ENCODE measurements at places on chromosomes 7 and 10.
A peak's percentile ranks its signal among the peaks of the same experiment; 100 is the strongest.

DNA sequence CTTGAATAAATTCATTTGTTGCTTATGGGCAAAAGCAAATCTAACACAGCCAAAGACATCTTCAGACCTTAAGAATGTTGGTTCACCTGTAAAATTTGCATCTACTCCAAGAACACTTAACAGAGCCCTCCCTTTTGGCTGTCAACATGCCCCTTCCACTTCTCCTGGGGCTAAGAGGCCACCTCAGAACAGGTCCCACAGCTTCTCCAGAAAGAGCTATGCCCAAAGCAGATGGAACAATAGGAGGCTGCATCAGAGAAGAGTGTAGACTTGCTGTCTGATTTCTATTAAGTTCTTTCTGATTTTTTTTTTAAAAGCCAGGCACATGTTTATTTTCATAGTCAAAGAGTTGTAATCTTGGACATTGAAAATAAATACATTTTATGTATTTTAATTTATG, 26.1 kb upstream of the TRIL start:
- DNase-seq, result no peak

DNA sequence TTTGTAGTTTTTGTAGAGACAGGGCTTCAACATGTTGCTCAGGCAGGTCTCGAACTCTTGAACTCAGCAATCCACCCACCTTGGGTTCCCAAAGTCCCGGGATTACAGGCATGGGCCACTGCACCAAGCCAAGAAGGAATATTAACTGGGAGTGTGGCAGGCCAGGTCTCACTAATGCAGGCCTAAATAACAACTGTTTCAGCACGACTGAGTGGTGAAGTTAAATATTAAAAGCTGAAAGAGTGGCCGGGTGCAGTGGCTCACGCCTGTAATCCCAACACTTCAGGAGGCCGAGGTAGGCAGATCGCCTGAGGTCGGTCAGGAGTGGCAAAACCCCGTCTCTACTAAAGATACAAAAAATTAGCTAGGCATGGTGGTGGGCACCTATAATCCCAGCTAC, 21.1 kb downstream of the CHUK start:
- peak; percentile 17 for DNase-seq

- no peak for DNase-seq
Observed at GRCh38 chr10:1712314-1712713, 25.0 kb downstream of the ADARB2 start.

DNA sequence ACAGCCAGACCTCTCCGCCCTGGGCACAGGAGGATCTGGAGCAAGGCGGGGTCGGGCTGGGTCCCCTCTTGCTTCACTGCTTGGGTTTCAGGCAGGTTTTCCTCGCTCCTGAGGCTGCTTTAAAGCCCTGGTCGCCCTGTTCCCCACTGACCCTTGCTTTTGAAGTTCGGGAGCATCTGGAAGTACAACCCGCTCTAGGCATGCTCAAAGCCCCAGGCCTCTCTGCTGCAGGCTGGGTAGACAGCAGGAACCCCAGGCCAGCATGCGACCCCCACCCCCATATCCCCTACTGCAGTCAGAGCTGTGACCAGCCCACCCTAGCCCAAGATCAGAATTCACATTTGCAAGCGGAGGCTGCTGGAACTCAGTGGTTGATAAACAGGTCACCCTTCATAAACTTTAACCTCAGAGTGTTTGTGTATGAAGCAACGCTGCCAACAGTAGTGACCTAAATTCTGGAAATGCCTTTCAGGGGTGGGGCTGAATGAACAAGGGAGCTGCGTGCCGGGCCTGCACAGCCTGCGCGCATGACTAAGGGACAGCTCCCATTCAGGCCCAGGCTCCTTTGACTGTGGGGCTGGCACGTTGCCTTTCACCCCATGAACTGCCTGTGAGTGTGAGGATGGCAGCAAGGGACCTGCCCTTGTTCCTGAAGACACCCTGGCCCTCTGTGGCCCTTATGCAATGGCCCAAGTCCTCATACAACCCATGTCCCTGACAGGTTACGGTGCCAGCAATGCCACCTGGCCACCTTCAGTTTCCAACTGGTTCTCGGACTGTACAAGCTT, 52.5 kb downstream of the PROSER2 start:
- DNase-seq, result peak; percentile 59

DNA sequence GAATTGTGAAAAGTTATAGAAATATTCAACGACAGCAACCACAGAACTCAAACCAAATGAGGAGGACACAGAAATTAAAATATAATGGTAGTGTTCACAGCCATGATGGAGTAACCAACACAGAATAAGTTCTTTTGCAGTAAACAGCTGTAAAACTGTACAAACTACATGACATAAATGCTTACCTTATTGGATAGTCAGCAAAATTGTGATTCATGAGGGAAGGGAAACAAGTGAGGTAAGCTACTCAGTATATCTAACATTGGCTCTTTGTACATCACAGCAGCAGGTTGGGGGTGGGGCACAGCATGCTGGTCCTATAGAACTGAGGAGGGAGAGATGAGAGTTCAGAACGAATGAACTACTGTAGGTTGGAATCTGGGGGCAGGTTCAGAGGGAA, 86.4 kb downstream of the CDC14C start:
- no peak for DNase-seq

- DNase-seq, result no peak
Observed at GRCh38 chr7:7077945-7078344, 104.4 kb upstream of the C1GALT1 start.

- DNase-seq, result no peak
Observed at GRCh38 chr10:113616244-113617074, 47.4 kb downstream of the NRAP start.

GRCh38 chr10:96910488-96911395, 78.6 kb downstream of the LCOR start:
- no peak for DNase-seq

- no peak for DNase-seq
Observed at GRCh38 chr10:6296828-6297251, 94.1 kb downstream of the PFKFB3 start.

DNA sequence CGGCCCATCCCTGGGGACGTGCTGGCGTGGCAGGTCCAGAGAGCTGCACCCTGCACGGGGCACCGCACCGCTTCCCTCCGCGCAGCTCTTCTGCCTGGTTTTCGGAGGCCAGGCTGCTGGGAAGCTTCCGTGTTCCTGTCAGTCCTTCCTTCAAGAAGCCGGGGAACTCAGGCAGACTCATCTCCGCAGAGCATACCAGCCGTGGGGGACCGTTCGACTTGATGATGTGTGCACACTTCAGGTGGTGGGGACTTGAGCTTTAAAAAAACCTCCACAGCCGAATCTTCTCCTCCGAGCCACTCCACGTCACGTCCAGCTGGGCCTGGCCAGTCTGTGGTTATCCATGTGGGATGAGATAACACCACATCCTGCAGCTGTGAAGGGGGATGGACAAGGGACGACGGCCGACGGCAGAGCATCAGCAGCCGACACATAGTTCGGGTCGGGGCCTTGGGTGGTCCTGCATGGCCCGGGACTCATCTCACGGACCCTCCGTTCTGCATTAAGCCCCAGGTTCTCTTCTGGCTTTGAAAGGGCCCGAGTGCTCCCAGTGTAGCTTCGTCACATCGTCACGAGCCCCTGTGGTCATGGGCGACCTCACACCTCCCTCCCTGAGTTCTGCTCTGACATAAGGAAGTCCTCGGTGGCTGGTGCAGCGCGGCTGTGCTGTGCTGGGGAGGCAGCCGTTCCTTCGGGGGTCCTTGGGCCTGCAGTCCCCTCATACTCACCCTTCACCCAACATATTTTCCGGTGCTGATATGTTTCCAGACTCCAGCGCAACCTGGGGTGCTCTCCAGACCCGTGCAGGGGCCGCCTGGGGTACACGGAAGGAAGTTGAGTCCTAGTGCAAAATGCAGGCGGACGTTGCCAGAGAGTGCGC, 4.5 kb upstream of the BHLHA15 start:
- no peak for DNase-seq

GRCh38 chr7:88344956-88345832, 38.5 kb upstream of the STEAP4 start:
- peak; percentile 25 for DNase-seq

- no peak for DNase-seq
Observed at GRCh38 chr10:873020-873419, 58.5 kb downstream of the LARP4B start.

GRCh38 chr7:114830952-114831351, 90.9 kb upstream of the MDFIC start:
- DNase-seq, result no peak

GRCh38 chr7:6026820-6027311, 4.3 kb upstream of the ANKRD61 start:
- no peak for DNase-seq

DNA sequence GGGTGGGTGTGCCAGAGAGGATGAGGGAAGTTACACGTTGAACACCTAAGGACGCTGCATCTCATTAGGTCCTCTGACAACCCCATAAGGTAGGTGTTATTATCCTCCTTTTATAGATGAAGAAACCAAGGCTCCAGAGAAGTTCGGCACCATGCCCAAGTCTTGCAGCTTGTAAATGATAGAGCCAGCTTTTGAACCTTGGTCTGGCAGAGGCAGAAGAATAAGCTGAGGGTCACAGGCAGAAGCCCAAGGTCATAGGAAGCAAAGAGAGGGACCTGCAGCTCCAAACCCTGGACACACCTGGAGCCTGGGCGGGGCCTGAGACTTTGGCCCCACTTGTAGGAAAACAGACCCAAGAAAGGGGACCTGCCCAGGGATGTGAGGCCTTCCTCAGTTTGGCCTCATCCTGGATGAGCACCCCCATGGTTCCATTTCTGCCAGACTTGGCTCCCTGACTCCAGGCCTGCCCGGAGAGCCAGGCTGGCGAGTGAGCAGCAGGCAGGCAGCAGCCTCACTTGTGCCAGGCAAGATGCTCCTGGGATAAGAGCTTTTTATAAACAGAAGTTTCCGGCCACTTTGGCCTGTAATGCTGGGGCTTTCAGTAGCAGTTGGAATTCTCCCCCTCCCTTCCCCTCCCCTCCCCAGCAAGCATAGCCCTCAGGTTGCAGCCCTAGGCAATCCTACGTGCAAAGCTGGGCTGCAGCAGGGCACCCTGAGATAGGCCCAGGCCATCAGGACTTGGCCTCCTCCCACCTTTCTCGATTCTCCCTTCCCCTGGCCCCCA, 2.4 kb downstream of the KCNH2 start:
- no peak for DNase-seq

- no peak for DNase-seq
Observed at GRCh38 chr10:98929709-98930108, 305.9 kb downstream of the HPSE2 start.

- no peak for DNase-seq
Observed at GRCh38 chr7:72234086-72234485, 178.1 kb downstream of the CALN1 start.

GRCh38 chr10:34288634-34289033, 526.5 kb downstream of the PARD3 start:
- DNase-seq, result no peak

GRCh38 chr10:122303271-122304053, 32.4 kb downstream of the BTBD16 start:
- no peak for DNase-seq

DNA sequence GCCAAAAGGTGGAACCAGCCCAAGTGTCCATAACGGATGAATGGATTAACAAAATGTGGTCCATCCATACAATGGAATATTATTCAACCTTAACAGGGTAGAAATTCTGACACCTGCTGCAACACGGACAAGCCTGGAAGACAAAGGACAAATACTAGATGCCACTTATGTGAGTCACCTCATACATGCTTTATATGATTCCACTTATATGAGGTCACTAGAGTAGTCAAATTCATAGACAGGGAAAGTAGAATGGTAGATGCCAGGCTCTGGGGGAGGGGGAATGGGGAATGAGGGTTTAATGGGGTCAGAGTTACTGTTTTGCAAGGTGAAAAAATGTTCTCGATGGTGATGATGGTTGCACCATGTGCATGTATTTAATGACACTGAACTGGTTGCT, 34.0 kb upstream of the CYTH3 start:
- no peak for DNase-seq

- no peak for DNase-seq
Observed at GRCh38 chr10:80522756-80523363, 14.8 kb upstream of the SH2D4B start.

GRCh38 chr7:7664291-7664690, 23.7 kb downstream of the UMAD1 start:
- no peak for DNase-seq

- no peak for DNase-seq
Observed at GRCh38 chr7:78395298-78396036, 596.9 kb downstream of the PHTF2 start.

DNA sequence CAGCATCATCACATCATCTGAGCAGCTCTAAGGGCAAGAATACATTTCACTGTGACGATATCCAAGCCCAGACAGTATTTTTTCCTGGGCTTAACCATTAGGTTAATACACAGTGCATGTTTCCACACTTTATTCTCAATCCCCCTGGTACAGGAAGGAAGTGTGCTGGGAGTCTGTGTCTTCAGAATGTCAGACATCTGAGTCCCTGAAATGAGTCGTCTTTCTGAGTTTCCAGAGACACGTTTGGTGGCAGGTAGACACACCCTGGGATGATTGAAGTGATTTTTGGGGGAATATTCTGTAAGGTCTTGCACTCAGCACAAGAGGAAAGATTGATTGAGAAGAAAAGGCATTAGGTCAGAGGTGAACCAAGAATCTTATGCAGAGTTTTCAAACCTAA, 13.1 kb upstream of the SHH start:
- DNase-seq, result no peak

DNA sequence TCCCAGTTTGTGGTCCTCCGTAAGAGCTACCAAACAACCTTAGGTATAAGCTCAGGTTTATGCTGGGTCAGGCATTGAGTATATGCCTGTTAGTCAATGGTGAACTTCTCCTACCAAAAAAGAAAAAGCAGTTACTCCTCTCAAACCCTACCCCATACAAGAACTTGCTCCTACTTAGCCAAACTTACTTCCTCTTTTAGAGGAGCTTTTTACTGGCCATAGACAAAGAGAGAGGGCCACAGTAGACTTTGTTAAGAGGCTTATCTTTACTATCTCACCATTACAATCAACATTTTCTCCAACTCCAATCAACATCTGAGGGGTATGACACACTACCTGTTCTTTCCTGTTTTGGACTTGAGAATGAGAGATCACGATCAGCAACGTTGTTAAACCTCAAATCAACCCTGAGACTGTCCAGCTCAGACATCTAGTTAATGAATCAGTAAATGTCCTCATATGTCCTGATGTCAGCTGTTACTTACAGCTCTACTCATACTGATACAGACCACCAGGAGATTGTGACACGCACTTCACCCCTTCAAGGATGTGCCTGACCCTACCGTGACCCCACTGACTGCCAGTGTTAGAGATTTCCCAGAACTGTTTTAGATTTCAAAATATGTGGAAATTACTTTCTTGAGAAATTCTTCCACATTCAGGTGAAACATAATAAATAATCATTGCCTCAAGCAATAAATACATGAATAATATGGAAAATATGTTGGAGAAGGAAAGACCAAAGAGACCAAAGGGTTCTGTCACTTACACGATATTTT, 18.4 kb upstream of the CCDC71L start:
- no peak for DNase-seq

DNA sequence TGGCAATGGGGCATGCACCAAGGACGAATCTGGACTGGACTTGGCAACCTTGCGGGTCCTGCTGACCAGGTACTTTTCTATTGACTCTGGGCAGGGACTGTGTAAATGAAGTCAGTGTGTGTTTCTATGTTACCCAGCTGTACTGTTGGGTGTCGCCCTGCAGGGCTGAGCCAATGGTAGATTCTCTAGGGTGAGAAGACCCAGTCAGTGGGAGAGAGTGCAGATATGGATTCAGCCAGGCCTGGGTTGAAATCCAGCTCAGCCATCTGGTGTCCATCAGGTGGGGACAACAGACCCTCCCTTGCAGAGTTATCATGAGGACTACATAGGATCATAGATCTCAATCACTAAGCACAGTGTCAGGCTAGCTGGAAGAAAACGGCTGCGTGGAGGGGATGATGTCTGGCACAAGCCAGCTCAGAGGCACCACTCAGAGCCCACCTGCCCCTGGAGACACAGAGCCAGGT, 4.9 kb upstream of the PPIF start:
- no peak for DNase-seq

- peak; percentile 100 for DNase-seq
Observed at GRCh38 chr10:75210282-75211006, at the start of gene VDAC2. VDAC2 (plus strand) TSS chr10:75210796; CDS start chr10:75211159, 363 bp downstream.
